ENCODE measurements at places on chromosomes 6 and 20.

GRCh38 chr6:66423047-66423446, 716.0 kb upstream of the EYS start:
- no peak for DNase-seq

DNA sequence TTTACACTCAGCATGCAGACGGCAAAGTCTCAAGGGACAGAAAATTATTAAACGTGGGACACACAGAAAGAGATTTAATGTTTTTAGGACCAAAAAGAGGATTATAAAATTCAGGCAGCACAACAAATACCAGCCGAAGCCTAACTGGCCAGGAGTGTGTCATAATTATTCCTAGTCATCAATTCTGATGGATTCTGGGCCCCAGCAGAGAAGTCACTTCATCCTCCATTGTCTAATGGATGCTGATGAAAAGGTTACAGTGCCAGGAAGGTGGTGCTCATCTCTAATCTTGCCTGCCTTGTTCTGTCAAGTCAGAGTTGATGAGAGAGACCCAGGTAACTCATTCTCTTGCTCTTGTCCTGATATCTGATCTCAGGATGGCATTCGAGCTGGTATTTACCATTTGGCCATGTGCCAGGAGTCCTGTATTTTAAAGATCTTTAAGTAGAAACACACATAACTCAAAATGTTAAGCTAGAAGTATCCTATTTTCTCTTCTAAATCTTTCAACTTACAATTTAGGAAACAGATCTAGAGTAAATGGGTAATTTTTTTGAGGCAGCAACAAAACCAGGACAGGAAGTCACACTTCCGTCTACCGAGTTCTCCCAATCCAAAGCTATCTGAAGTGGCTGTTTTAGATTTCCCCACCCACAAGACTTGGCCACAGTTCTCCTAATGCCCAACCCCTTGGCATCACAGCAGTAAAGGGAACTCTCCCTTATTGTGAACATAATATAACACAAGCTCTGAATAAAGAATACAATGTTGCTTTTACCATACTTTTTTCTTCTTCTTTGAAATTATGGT, 50.0 kb downstream of the ADAT2 start:
- no peak for DNase-seq

DNA sequence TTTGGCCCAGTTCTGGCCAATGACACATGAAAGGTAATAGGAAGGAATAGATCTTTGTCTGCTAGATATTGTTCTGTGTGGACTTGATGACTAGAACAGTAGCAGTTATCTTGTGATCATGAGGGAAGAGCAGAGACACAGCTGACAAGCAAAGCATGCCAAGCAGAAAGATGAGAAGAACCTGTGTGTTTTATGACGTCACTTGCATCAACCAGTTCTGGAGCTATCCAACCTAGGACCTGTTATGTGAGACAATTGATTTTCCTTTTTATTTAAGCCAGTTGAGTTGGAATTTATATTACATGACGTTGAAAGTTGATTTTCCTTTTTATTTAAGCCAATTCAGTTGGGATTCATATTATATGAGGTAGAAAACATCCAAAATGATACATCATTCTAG, 143.2 kb downstream of the MCHR2 start:
- no peak for DNase-seq

DNA sequence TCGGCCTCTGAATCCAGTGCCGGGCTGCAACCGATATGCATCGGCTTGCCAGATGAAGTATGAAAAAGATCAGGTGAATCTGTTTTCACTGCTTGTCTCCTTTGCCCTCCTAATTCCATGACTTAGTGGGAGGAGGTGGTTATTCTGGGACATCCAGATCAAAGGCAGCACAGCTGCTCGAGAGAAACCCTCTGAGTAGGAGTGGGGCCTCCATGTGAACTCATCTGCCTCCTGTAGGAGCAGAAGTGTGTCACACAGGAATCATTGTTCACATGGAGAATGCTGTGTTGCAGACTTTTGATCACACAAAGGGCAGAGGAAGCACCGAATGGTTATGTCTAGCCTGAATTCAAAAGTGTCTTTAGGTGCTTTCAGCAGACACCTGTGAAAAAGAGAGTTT, 73.1 kb upstream of the SLC22A1 start:
- no peak for DNase-seq

- DNase-seq: no peak
These were observed 11.0 kb downstream of the FRS3 start for GRCh38 chr6:41768545-41769308.

- DNase-seq: peak; percentile 78
These were observed 26.0 kb upstream of the PCMTD2 start for GRCh38 chr20:64229507-64230061.

- no peak for DNase-seq
These were observed 9.6 kb downstream of the ZBTB2 start for GRCh38 chr6:151381722-151382121.

DNA sequence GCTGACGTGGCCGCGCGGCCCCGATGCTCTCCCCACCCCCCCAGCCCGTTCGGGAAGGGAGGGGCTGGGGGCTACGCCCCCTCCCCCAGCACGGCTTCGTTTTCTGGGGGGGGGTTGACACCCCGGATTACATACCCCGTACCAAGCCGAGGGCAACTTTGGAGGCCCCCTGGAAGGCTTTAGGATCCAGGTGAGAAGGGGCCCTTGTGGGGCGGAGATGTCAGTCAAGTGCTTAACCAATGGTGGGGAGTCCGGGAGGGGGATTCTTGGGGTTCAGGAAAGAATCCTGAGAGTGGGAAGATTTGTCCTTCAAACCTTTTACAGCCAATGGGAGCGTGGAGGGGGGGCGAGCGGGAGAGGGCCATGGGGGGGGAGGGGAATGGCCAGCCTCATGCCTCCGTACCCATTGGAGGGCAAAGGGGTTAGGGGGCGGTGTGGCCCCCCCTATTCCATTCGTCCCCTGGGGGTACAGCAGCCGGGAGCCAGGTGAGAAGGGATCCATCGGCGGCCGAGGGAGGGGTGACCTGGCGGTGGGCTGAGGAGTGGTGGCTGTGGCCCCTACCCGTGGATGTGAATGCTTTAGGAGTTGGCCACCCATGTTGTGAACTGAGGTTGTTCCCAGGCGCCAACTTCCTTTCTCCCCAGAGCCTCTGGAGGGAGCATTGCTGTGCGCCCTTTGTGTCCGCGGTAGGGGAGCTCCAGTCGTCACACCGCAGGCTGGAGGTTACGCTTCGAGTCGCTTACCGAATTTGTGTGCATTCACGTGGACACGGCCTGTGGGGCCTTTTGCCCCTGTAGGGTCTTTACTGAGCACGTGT, 682 bp downstream of the BRD2 start:
- DNase-seq: peak; percentile 73

DNA sequence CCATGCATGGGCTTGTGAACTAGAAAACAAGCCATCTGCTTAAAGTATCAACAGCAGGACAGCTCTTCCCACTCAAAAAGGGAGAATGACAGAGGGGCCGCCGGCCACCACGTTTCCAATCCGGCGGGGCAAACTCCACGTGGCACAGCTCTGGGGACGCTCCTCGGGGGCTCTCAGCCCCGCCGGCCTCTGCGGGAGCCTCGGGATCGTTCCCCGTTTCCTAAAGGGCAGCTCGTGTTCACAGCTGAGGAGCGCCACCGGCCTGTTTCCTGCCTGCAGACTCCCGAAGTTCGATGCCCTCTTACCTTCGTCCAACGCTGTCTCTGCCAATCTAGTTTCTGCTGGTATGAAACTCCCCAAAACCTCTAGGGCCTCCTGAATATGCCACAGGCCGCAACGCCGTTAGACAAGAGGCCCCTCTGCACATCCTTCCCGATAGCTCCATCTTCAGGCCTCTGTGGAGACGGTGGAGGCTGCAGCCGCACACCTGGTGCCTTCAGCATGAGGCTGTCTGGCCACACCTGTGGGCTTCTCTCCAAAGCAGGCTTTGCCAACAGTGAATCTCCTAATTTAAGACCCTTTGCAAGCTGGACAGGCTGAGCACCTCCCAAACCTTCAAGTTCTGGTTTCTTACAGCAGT, 46.5 kb downstream of the KCNQ2 start:
- DNase-seq: no peak

- DNase-seq: peak; percentile 28
These were observed 5.6 kb upstream of the CFB start for GRCh38 chr6:31940256-31940664.

DNA sequence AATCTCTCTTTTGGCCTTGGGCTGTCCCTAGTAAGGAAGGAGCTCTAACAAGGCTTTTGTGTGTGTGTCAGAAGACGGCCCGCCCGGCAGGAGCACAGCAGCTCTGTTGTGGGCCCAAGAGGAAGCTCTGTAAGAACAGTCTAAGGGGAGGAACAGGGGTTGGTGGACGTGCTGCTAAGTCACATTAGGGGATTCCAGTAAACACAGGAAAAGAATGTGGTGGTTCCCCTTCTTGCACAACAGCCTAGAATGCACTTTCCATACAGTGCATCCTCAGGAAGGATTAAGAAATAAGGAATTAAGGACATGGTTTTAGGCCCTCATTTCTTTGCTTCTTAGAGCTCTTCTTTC, 114.5 kb downstream of the RNF144B start:
- DNase-seq: no peak

DNA sequence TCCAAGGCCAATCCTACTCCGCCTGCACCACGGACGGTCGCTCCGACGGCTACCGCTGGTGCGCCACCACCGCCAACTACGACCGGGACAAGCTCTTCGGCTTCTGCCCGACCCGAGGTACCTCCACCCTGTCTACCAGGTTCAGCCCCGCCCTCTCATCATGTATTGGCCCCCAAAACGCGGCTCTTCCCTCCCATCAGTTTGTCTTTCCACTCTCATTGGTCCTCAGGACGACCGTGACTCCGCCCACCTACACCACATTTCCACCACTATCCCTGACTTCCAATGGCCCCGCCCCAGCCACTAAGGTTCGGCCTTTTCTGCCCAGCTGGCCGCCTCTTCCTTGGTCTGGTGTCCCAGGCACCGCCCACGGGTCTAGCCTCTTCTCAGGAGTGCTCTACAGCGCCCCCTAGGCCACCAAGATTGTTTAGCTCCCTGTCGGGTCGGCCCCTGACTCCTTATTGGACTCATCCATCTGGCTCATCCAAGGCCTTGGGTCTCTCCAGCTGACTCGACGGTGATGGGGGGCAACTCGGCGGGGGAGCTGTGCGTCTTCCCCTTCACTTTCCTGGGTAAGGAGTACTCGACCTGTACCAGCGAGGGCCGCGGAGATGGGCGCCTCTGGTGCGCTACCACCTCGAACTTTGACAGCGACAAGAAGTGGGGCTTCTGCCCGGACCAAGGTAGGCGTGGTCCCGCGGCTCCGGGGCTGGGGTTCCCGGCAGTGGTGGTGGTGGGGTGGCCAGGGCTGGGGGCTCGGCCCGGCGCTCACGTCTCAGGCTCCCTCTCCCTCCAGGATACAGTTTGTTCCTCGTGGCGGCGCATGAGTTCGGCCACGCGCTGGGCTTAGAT, 3.1 kb downstream of the MMP9 start:
- peak; percentile 42 for DNase-seq

GRCh38 chr20:43925215-43925614, 10.6 kb downstream of the TOX2 start:
- DNase-seq: no peak

- DNase-seq: peak; percentile 1
These were observed 230.3 kb downstream of the IBTK start for GRCh38 chr6:82017288-82017687.

DNA sequence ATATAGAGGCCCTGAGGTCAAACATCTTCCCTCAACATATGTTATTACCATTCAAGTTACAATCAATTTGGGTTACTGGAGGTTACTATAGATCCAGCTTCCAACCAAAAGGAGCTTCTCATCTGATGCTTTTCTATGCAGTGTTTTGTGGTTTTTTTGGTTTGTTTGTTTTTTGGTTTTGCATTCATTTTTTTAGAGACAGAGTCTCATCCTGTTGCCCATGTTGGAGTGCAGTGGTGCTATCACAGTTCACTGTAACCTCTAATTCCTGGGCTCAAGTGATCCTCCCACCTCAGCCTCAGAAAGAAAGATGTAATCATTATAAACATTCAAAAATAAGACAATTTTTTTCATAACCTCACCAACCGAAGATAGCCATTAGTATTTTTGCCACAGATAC, 124.4 kb upstream of the JARID2 start:
- no peak for DNase-seq

DNA sequence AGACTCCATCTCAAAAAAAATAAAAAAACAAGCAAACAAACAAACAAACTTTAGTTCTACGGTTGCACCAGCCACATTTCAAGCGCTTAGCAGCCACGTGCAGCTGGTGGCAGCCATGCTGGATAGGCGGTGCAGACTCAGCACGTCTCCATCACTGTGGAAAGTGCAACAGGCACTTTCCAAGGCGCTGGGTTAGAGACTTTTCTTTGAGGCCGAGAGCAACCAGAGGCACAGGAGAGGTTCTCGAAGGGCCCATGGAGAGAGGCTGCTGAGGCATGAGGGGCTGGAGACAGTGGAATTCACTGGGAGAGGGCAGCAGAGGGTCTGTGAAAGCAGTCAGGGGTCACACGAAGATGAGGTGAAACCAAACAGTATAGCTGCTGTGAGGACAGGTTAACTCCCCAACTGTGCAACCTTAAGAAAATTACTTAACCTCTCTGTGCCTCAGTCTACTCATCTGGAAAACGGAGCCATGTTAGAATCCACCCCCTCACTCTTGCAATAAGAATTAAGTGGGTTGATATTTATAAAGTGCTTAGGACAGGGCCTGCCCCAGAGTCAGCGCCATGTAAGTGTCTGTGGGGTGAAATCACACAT, 27.5 kb downstream of the TGM2 start:
- no peak for DNase-seq

DNA sequence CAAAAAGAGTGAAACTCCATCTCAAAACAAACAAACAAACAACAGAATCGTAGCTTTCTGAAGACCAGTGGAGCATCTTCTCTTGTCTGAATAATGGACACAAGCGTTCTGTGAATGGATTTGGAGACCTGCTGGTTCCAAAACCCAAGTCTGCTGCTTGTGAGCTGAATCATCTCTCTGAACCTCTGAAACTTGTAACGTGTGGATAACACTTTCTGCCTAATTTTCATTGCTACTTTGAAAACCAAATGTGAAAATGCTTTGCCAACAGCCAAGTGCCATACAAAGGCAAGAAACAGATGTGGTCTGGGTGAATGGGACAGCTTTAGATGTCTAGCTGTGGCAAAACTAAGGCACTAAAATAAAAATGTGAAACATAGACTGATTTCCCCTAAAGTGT, 44.3 kb downstream of the PHACTR1 start:
- no peak for DNase-seq

DNA sequence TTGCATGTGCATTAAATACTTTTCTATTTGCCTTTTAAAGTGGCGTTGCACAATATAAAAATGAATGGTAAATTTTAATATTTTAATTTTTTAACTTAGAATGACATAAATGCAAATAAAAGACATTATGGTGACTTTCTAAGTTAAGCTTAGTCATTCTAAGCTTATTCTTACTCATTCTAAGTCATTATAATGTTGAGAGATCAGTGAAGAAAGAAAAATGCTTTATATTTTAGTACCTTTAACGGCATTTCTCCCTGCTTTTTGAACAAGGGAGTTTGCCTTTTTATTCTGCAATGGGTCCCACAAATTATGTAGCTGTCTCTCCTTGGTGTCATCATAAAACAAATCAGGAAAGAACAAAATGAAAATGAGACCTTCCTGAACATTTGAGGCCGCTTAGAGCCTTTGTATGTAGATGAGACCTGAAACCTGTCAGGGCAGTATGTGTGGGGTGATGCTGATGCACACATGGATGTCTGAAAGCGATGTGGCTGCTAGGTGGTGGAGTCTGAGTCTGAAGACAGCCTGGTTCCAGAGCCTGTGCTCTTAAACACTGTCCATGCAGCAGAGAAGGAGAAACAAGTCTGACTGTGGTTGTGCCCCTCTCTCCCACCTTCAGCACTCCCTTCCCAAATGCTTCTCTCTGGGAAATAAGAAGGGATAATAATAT, 158.0 kb downstream of the PHF3 start:
- DNase-seq: no peak

All from SW480 (cell line).